ENCODE measurements at places on chromosomes 1 and 21. TPM values are rescaled to one million over a fixed set of nuclear protein-coding genes. Genes with fewer than 3 reads are reported as not detected.
A peak's percentile ranks its signal among the peaks of the same experiment; 100 is the strongest.

The GREM2 gene
- polyA plus RNA-seq = 0.60 TPM

The ASAP3 gene
- polyA plus RNA-seq = 16.9 TPM

The MAN1C1 gene
- polyA plus RNA-seq = 11.6 TPM

The PTPRF gene
- 40.0 TPM for polyA plus RNA-seq

The COL6A1 gene
- polyA plus RNA-seq = 120 TPM

The GPATCH4 gene
- polyA plus RNA-seq = 34.3 TPM

The C1orf87 gene
- 5.0 TPM for polyA plus RNA-seq

The LHX8 gene
- polyA plus RNA-seq = not detected

The CCT3 gene
- polyA plus RNA-seq = 71.6 TPM

The SPATA45 gene
- polyA plus RNA-seq = not detected

The S100A8 gene
- 6,695 TPM for polyA plus RNA-seq

The NFIA gene
- 7.5 TPM for polyA plus RNA-seq

The PDC gene
- polyA plus RNA-seq = not detected

The EFNA3 gene
- 1.8 TPM for polyA plus RNA-seq

The MROH7 gene
- 1.2 TPM for polyA plus RNA-seq

The CLCA1 gene
- 0.12 TPM for polyA plus RNA-seq

The HES2 gene
- polyA plus RNA-seq = 0.86 TPM

The LCE3B gene
- not detected for polyA plus RNA-seq

The SLAMF9 gene
- polyA plus RNA-seq = 0.38 TPM

GRCh38 chr1:186295980-186296379 lies 79.1 kb downstream of the TPR start:
- no peak within 1 kb of the TSS for H3K27ac ChIP-seq
- DNase-seq = no peak
- H3K36me3 ChIP-seq = no peaks in the 10 kb centered on the region
- no peak within 1 kb of the TSS for H3K4me3 ChIP-seq
- H3K27me3 ChIP-seq = no peaks in the 10 kb centered on the region

DNA sequence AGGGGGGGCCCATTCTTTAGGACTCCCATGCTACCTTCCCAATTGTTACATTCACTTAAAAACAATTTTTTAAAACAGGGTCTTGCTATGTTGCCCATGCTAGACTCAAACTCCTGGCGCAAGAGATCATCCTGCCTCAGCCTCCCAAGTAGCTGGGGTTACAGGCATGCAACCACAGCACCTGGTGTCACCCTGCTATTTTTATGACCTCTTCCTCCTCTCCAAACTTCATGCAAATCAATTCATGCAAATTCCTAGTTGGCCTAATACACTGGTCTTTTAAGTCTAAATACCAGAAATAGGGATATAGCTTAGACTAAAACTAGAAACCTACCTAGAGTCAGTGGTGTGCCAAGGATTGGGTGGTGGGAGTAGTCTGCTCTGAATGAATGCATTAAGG lies 30.1 kb downstream of the CDKN2C start:
- H3K4me1 ChIP-seq = no peaks in the 10 kb centered on the region
- no peak for DNase-seq
- H3K4me3 ChIP-seq = no peak overlapping the region
- H3K27me3 ChIP-seq = no peaks in the 10 kb centered on the region

DNA sequence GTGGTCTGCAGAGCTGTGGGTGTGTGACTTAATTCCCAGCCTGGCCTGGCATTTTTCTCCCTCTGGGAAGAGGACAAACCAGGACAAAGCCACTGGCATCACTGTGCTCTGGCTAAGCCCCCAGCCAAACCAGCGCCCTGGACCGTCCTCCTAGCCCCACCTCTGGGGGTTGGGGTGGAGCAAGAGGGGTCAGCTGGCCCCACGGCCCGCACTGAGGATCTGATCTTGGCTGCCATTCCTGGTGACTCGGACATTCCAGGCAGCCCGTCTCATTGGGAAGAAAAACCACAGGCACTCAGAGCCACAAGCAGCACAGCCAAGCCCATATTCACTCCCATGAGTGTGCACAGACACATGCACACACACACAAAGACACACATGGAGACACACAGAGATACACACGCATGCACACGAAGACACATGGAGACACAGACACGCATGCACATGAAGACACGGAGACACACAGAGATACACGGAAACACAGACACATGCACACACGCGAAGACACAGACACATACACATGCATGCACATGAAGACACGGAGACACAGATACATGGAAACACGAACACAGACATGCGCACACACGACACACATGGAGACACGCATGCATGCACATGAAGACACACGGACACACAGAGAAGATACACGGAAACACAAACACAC lies 2.3 kb upstream of the MXRA8 start:
- no peaks in the 10 kb centered on the region for H3K27me3 ChIP-seq
- no peaks in the 10 kb centered on the region for H3K36me3 ChIP-seq
- peaks cover 39% of the 10 kb centered on the region for H3K4me1 ChIP-seq

- no peak for DNase-seq
- H3K4me1 ChIP-seq = no peaks in the 10 kb centered on the region
- H3K36me3 ChIP-seq = peaks cover 13% of the 10 kb centered on the region
- H3K27me3 ChIP-seq = no peaks in the 10 kb centered on the region
- H3K4me3 ChIP-seq = no peak overlapping the region
- H3K27ac ChIP-seq = no peak overlapping the region
Observed at GRCh38 chr1:30982937-30983336, 74.4 kb upstream of the SDC3 start.

GRCh38 chr1:244952940-244953339 lies 88.6 kb upstream of the HNRNPU start:
- DNase-seq = no peak
- H3K36me3 ChIP-seq = no peaks in the 10 kb centered on the region
- H3K27me3 ChIP-seq = no peaks in the 10 kb centered on the region

- no peak overlapping the region for H3K4me3 ChIP-seq
- no peaks in the 10 kb centered on the region for H3K4me1 ChIP-seq
- H3K27me3 ChIP-seq = no peaks in the 10 kb centered on the region
Observed at GRCh38 chr1:191685669-191686068, 472.6 kb upstream of the RGS18 start.

DNA sequence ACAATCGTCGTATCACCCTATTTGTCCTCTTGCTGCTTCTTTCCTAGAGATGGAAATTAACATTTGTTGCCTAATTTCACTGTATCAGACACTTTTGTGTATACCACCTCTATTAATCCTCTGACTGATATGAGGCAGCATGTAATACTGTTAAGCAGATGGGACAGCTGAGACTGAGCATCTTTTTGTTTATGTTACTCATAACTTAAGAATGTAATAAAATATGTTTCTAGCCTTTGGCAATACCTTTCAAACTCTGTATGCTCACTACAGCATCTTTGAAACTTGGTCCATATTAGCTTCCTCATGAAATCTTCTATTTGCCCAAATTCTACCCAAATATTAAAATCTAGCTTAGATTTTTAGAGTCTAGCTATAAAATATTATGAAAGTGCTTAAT lies 2.3 kb downstream of the OR14K1 start:
- no peak overlapping the region for H3K27ac ChIP-seq
- DNase-seq = no peak
- no peaks in the 10 kb centered on the region for H3K27me3 ChIP-seq
- H3K36me3 ChIP-seq = no peaks in the 10 kb centered on the region
- H3K4me1 ChIP-seq = no peaks in the 10 kb centered on the region

DNA sequence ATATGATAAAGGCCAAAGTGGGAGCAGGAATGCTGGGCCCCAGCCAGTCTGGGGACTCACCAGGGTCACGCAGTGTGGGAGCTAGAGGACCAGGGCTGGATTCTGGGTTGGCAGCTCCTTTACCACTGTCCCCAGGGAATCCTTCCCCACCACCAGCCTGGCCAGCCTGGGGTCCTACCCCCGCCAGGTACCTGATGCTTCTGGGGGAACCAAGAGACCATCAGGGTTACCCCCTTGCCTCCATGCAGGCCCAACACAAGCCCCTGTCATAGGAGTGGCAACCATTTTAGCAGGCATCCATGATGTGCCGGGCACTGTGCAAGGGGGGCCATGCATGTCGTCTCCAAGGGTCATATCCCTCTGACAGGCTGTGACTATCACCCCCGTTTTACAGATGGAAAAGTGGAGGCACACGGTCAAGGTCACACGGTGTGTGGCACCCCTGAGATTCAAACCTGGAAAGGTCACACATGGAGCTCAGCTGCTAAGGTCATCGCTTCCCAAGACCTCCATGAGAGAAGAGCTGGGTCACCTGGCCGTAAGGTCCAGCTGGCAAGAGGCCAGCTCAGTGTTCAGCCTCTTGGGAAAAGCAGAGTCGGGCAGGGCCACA lies 16.4 kb downstream of the RUNX3 start:
- H3K36me3 ChIP-seq = no peaks in the 10 kb centered on the region
- no peak overlapping the region for H3K4me3 ChIP-seq
- DNase-seq = no peak
- H3K4me1 ChIP-seq = no peaks in the 10 kb centered on the region
- no peaks in the 10 kb centered on the region for H3K27me3 ChIP-seq

- no peak for DNase-seq
- H3K4me1 ChIP-seq = peaks cover 3% of the 10 kb centered on the region
- H3K4me3 ChIP-seq = no peak overlapping the region
Observed at GRCh38 chr1:218361298-218362065, 16.3 kb downstream of the TGFB2 start.

DNA sequence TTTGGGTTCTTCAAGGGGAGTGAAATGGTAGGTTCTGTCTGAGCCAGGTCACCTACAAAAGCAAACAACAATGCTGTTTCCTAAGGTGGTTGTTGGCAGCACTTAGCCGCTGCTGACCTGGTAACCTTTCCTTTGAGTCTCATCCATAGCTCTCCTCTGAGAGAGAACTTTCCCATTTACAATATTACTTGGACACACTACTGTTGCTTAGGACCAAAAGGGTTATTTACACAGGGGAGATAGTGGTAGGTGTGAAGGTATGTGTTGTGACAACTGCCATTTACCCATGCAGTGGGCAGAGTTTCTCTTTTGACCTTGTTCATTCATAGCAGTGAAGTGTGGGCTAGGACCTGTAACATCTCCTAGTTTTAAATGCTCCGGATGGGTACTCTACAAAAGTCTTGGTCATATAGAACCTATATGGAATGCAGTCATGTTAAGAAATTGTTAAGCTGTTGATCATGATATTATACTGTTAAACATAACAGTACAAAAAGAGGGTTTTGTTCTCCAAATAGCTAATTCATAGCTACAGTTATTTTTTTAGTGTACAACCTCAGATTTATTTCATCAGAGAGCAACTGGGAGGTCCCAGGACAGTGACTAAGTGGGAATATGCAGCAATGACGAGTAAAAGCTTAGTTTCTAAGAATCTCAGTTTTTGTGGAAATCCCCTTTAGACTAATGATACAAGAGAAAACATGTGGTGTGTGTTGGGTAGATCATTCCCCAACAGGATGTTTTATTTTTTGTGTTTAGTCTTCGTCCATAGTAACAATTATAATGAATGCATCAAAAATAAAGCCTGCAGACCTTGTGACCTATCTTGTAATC lies 219.7 kb downstream of the NFIA start:
- H3K4me3 ChIP-seq = no peak overlapping the region
- DNase-seq = peak; percentile 53
- H3K36me3 ChIP-seq = no peaks in the 10 kb centered on the region
- peaks cover 1% of the 10 kb centered on the region for H3K4me1 ChIP-seq

GRCh38 chr1:194273660-194274059 lies 1087.2 kb upstream of the B3GALT2 start:
- no peak overlapping the region for H3K4me3 ChIP-seq
- H3K36me3 ChIP-seq = no peaks in the 10 kb centered on the region
- DNase-seq = no peak
- no peaks in the 10 kb centered on the region for H3K4me1 ChIP-seq

GRCh38 chr1:114559356-114559755 lies 22.1 kb downstream of the BCAS2 start:
- H3K27me3 ChIP-seq = no peaks in the 10 kb centered on the region
- no peak overlapping the region for H3K4me3 ChIP-seq
- no peaks in the 10 kb centered on the region for H3K36me3 ChIP-seq
- H3K4me1 ChIP-seq = no peaks in the 10 kb centered on the region
